Ureter (tissue), 1 donor: ENCODE measurements at places on chromosomes 3 and 15. TPM values are rescaled to one million over a fixed set of nuclear protein-coding genes. Genes with fewer than 3 reads are reported as not detected.

GRCh38 chr3:36446276-36446675, 66.0 kb downstream of the STAC start:
- no peak for DNase-seq

DNA sequence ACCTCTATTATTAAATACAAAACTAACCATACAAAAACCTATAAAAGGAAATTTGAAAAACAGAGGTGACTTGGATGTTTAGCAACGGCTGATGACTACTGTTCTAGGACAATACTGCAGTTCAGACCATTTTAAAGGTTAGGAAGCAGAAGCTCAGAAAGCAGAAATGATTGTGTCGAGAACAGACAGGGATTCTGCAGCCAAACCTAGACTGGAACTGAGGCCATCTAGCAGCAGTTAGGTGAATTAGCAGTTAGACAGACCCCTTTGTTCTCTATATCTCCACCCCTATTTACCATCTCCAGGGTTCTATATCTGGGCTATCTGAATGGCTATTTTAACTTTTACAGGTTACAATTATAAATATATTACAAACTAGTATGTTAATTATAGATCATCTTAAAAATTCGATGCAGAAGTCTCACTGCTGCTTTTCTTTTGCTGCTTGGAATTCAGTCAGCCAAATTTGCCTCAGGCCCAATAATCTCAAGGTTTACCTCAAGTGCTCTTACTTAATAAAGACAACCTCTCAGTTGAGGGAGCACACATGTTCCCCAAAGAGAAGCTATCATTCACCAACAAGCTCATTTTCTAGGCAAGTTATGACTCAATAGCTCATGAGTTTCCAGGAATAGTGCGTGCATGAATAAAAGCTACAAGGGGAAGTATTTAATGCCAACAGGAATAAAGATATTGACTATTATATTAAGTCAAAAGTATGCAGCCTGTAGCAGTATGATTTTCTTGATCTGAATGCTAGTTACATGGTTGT, 9.3 kb upstream of the IL1RAP start:
- no peak for DNase-seq

DNA sequence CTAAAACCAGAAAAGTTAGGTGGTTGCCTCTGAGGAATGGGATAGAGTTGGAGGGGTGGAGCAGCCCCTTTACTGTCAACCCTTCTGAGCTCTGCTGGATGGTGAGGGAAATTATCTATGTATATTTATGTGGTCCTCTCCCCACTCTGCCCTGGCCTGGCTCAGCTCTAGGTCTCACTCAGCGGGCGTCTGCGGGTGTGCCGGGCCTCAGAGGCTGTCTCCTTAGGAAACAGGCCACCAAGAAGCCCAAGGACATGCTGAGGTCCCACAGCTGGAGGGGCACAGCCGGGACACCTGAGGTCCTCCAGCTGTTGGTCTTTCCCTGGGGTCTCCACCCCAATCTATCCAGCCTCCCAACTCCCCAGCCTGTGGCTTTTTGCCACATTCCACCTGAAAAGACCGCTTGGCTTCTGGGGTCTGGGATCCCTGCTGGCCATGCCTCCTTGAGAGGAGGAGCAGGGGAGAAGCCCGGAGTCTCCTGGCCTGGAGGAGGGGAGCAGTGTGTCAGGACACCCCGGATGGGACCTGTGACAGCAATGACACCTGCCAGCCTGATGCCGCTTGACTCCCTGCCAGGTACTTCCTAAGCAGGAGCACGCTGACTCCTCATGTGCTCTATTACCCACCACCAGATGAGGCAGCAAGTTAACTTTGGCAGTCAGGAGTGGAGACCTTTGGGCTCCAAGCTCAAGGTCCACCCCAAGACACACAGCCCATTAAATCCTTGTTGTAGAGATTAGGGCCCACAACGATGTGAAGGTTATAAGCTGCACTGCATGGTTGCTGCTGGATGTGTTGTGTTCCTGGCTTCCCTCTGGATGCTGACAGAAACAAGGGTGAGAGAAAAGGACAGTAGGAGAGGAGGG, at the start of gene SLC28A1:
Gene SLC28A1, plus strand, starts transcription at position 747 of the 866 bp plus-strand sequence. CDS start 3,099 bp downstream, outside the sequence.
- no peak for DNase-seq

- DNase-seq = no peak
These were observed 132.1 kb upstream of the TMC3 start for GRCh38 chr15:81506071-81506470.

The CCDC54 gene
- not detected for total RNA-seq

- DNase-seq = no peak
These were observed 75.8 kb downstream of the AAGAB start for GRCh38 chr15:67178569-67179210.

GRCh38 chr15:67033012-67033411, 32.4 kb upstream of the SMAD3 start:
- DNase-seq = no peak

- DNase-seq = no peak
These were observed 141.5 kb upstream of the EIF1B start for GRCh38 chr3:40167958-40168357.

GRCh38 chr15:101439285-101439919, 50.1 kb downstream of the PCSK6 start:
- DNase-seq = no peak

The TGM4 gene
- total RNA-seq = not detected

DNA sequence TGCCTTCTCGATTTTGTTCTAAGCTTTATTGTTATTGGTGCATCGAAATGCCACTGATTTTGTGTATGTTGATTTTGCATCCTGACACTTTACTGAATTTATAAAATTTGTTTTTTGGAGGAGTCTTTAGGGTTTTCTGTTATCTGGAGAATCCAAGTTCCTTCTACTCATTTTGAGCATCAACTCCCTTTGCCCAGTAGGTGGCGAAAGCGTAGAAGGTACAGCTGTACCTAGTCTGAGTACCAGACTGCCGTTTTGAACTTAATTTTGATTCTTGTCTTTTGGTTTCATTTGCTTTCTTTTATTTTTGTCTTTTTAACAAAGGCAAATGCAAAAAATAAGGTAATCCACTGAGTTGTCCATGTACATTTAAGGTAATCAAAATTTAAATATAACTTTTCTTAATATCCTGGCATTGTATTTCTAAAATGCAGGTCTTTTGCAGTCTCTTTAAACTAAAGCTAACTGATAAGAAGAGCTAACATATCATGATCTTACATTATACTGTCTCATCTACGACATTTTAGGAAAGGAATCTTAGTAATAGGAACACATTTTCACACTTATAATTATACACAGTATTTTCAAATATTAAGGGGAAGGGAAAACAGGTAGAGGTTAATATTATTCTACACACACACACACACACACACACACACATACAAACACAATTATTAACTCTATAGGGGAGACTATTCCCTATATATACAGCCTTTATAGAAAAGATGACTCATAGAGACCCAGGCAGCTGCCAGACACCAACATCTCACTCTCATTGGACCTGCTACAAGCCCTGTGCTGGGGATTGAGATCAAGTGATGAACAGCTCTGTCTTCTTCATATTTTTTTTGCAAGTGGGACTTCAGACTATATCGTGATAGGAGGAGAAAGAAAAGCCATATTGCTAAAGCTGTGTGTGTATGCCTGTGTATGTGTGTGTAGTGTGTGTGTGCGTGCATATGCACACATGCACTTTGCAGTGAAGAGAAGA, 71.8 kb downstream of the SYNPR start:
- DNase-seq = peak; percentile 50

The TMEM207 gene
- not detected for total RNA-seq

The DISP2 gene
- 0.60 TPM for total RNA-seq

The NPRL2 gene
- 20.5 TPM for total RNA-seq

GRCh38 chr3:132083583-132084279, 48.9 kb upstream of the CPNE4 start:
- DNase-seq = no peak

DNA sequence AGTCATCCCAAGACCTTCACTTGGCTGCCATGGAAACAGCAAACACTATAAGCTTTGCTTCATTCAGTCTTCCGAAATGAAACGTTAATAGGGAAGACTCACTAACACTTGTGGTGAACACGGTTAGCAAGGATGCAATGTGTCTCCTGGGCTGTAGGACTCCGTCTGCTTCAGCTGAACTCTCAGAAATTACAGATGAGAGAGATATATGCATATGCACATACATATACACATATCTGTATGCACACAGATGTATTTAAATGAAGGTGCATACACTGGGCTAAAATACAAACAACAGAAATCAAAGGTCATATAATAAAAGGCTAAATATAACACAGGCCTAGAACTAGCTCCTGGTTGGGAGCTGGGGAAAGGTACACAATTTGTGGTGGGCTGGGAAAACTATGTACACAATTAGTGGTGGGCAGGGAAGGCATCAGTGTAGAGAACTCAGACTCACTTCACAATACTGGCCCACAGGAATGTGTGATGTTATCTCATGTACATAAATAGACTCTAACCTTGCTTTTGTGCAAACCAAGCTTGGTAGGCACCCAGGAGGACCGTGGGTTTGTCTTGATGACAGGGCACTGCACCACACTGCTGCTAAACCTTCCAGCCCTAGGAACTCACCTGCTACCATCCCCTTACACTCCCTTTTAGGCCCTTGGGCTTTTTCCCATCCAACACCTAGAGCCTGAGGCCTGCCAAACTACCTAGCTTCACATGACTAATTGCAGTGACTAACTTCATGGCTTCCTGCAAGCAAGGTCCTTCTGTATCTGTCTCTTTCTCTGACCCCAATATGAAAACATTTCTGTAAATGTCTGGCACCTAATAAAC, 873.1 kb downstream of the NSUN3 start:
- no peak for DNase-seq

GRCh38 chr3:190038050-190038933, 82.4 kb downstream of the P3H2 start:
- DNase-seq = peak; percentile 85

DNA sequence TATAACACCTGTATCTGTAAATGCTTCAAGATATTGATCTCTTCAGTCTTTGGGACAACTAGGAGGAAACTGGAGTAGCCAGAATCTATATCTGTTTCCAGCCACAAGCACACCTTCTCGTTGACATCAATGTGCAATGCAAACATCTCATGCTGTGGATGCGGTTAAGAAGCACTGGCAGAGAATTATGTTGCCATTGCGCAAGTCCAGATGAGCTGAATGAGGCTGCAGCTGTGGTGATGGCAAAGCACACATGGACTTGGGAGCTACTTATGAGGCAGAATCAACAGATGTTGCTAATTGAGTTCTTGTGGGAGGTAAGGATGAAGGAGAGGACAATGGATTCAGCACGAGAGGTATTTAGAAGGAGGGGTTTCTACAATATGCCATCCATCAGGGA, 90.9 kb downstream of the STRIT1 start:
- no peak for DNase-seq

DNA sequence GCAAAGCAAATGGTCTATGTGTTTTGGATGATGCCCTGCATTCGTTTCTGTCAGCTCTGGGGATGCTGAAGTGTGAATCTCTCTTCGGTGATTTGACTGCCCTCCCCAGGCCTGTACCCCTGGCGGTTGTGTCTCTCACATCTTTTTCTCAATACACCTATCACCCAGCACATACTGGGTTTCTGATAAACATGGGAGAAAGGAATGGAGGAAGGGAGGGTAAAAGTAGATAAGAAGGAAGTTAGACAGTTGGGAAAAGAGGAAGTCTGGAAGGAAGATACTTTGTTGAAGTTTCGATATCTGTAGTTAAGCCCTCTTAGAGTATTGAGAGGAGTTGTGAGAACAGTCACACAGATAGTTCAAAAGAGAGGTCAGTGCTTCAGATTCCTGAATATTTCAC, 35.8 kb upstream of the LRTM1 start:
- DNase-seq = no peak

DNA sequence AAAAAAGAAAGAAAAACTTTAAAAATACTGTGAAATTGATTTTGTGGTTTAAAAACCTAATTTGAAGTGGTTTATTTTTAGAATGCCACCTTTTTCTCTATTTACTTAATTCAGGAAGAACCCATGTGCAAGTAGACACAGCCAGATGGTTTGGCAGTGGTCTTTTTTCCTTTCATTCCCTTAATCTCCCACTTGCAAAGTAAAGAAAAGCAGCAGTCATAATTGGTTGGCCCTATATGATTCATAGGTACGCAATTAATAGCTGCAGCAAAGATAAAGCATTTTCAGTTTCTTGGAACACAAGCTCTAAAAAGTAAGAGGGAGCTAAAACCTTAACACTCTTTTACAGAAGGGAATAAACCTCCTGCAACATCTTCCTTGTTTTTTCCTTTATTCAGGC, 115.3 kb downstream of the MECOM start:
- DNase-seq = no peak

GRCh38 chr3:180594631-180595558, 7.1 kb upstream of the TTC14 start:
- no peak for DNase-seq
